ENCODE measurements at places on chromosomes 7 and 10.

GRCh38 chr7:20217193-20217948 lies at the start of gene MACC1:
Gene MACC1 (minus strand): TSS chr7:20217384. CDS start chr7:20161862, 55,522 bp downstream.
- no peak for DNase-seq

DNA sequence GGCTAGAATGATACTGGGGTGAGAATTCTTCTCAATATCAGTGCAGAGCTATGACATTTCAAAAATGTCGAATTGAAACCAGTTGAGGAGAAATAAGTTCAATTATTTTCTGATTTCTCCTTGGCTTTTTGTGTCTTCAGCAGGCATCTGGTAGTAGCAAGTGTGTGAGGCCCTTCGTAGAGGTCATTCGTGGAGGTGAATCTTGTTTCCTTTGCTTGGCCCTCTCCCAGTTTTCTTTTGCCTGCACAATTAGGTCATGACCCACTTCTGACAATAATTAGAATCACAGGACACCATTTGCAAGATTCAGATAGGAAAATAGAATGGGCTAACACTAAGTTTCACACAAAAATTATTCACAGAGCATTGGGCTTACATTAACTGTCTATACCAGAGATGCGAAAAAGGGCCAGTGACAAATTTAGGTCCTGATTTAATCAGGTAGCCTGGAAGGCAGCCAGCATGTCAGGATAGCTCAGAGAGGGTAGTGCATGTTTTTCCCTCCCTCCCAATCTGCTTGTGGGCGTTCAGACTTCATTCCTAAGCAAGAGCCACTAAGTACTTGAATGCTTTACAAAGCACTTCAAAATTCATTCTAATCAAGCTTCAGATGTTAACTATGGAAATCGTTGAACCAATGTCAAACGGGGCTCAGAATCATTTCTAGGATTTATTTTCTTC lies 24.0 kb upstream of the A1CF start:
- no peak for DNase-seq

DNA sequence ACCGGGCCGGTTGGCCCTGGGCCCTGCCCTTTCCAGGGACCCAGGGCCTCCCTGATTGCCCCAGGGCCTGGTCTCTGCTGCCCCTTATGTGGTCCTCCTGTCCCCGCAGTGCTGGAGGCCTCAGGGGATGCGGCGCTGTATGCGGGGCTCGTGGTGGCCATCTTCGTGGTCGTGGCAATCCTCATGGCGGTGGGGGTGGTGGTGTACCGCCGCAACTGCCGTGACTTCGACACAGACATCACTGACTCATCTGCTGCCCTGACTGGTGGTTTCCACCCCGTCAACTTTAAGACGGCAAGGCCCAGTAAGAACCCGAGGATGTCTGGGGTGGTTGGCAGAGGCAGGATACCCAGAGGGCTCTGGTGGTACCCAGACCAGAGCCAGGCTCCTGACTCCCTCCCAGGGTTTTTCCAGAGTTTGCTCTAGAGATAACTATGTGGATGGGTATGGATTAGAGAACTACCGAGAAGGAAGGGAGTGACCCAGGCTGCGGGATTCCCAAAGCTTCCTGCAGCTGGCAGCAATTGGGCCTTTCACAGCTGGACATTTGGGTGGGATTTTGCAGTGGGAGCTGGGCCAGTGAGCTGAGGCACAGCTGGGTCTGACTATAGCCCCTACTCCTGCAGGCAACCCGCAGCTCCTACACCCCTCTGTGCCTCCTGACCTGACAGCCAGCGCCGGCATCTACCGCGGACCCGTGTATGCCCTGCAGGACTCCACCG lies 28.1 kb upstream of the SLC29A3 start:
- no peak for DNase-seq

DNA sequence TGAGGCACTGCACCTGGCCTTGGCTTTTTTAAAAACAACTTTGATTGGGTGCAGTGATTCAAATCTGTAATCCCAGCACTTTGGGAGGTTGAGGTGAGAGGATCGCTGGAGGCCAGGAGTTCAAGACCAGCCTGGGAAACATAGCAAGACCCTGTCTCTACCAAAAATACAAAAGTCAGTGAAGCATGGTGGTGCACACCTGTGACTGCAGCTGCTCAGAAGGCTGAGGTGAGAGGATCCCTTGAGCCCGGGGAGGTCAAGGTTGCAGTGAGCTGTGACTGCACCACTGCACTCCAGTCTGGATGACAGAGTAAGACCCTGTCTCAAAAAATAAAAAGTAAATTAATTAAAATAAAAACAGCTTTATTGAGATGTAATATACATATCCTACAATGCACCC lies 84.9 kb downstream of the NPTX2 start:
- DNase-seq, result no peak

Data from stimulated activated CD8-positive, alpha-beta memory T cell treated with anti-CD3 and anti-CD28 coated beads, Interleukin-4, amount 100 ng/mL, for 1 hour (primary cell).